ENCODE measurements at places on chromosomes 1 and 21.

GRCh38 chr1:107480548-107481415, 339.9 kb downstream of the NTNG1 start:
- DNase-seq, result no peak

DNA sequence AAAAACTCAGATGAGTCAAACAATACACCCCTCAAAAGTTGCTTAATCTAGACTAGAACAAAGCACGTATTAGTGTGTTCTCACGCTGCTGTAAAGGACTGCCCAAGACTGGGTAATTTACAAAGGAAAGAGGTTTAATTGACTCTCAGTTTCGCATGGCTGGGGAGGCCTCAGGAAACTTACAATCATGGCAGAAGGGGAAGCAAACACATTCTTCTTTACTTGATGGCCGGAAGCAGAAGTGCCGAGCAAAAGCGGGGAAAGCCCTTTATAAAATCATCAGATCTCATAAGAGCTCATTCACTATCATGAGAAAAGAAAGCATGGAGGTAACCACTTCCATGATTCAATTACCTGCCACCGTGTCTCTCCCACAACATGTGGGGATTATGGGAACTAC, 10.1 kb downstream of the JAM2 start:
- no peak for DNase-seq

- peak; percentile 59 for DNase-seq
Observed at GRCh38 chr1:197144570-197145325, 1.7 kb downstream of the ASPM start.

DNA sequence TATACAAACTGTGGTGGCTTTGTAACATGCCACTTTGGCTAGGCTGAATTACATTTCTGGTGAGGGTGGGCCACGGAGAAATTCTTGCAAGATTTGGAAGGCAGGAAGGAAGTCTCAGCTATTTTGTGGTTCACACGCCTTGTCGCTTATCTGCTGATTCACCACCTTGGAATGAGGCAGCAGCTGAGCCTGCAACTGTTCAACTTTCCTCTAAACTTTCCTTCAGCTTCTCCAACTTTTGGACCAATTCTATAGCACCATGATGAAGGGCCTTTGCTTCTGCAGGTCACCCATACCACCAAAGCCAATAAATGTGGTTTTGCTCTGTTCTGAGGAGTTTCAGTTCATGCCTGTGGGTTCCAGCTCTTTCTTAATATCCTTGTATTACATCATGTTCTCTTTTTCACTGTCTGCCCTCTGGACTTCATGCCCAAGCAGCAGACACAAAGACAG, 337.6 kb upstream of the SNX7 start:
- peak; percentile 88 for DNase-seq

DNA sequence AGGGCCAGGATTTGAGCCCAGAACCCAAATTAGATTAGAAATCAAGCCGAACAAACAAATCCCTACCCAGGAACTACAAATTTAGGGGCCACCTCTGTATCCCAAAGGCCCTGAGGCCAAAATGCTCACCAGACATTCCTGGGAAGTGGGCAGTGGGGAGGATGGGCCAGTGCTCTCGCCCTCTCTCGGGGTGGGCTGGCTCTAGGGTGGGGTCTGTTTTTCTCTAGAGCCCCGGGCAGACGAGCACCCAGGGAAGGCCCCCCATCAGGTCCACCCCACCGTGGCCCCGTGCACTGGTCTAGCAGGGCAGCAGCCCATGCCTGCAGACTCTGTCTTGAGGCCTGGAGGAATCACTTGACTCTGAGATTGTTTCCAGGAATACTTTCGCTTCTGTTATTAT, 252.0 kb downstream of the RRAGC start:
- DNase-seq, result no peak

- DNase-seq, result no peak
Observed at GRCh38 chr1:231844986-231845502, 218.5 kb downstream of the DISC1 start.

DNA sequence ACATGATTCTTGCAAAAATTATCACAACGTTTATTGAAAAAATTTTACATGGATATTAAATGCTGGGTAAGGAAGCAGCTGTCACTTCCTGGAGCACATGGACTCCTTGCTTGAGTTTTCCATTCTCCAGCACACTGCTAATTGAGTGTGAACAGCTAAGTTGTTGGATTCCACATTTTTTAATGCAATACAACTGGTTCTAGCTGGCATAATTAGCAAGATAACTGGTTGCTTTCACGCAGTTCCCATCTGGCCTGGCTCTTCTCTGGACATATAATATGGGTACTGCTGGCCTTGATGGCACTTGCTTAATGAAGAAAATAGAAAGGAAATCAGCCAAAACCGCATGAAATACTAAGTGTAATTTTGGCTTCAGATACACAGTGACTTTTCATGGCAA, 26.6 kb downstream of the RGS21 start:
- DNase-seq, result no peak

DNA sequence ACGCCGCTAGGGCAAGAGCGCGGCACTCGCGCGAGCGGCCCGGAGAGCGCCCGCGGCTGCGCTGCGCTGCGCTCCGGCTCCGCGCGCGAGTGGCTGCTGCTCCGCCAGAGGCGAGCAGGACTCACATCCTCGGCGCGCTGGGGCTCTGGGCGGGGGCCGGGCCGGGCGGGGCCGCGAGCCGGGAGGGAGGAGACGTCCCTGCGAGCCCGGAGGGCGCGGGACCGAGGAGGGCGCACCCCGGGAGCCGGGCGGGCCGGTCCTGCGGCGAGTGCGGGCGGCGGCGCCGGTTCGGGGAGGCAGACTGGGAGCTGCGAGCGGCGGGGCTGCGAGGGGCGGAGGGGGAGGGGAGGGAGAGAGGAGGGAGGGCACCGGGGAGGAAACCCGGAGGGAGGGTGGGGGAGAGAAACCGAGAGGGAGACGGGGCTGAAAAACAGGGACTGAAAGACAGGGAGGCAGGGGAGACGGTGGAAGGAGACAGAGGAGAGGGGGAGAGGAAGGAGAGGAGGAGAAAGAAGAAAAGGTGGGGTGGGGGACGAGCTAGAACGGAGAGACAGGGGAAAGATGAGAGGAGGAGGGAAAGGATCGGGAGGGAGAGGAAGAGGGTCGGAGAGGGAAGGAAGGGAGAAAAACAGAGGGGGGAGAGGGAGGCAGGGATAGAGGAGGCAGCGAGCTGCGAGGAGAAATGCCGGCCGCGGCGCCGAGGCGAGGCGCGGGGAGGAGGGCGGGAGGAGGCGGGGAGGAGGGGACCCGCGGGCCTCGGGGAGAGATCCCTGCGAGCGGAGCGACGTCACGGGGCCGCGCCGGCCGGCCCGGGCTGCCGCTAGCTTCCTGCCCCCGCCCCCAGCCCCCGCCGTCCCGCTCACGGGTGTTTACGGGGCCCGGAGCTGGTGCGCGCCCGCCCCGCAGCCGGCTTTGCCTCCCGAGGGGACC, at the start of gene CAMK2N1:
TSS of gene CAMK2N1 (minus strand) at position 684 of the 930 bp plus-strand sequence. CDS start 831 bp downstream, outside the sequence.
- peak; percentile 91 for DNase-seq

- DNase-seq, result no peak
Observed at GRCh38 chr1:76374086-76374485, 299.5 kb downstream of the ST6GALNAC3 start.

- peak; percentile 65 for DNase-seq
Observed at GRCh38 chr1:11858968-11859871, 475 bp upstream of the NPPB start.

GRCh38 chr1:24878045-24878444, 52.0 kb downstream of the RUNX3 start:
- DNase-seq, result no peak

DNA sequence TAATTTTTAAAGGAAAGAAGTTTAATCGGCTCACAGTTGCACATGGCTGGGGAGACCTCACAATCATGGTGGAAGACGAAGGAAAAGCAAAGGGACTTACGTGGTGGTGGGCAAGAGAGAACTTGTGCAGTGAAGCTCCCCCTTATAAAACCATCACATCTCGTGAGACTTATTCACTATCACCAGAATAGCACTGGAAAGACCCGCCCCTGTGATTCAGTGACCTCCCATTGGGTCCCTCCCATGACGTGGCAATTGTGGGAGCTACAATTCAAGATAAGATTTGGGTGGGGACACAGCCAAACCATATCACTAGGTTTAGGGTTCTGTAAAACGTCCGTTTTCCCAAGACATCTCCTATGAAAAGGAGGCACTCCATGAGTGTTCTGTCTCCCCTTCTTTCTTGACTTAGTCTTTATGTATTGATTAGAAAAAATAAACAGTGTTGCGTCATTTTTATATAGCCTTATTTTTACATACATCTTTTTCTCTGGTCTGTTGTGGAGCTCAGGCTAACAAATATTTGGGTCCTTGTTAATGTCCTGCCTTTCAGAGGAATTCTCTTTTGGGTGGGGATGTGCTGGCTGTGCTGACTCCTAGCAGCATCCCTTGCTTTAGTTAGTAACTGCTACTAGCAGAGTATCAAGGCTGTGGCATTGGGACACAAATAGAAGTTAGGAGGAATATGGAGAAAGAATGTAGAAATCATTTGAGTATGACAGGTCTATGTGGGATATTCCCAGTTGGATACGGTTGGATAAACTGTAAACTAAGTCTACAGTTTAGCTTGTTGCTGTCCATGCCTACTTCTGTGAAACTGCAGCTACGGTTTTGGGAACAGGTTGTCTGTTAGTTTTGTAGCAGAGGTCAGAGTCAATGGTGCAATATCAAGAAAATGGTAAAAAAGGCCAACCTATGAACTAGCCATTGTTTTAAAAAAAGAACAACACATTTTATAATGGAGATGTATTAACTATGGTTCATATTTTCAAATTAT, 23.5 kb downstream of the BACH1 start:
- no peak for DNase-seq

DNA sequence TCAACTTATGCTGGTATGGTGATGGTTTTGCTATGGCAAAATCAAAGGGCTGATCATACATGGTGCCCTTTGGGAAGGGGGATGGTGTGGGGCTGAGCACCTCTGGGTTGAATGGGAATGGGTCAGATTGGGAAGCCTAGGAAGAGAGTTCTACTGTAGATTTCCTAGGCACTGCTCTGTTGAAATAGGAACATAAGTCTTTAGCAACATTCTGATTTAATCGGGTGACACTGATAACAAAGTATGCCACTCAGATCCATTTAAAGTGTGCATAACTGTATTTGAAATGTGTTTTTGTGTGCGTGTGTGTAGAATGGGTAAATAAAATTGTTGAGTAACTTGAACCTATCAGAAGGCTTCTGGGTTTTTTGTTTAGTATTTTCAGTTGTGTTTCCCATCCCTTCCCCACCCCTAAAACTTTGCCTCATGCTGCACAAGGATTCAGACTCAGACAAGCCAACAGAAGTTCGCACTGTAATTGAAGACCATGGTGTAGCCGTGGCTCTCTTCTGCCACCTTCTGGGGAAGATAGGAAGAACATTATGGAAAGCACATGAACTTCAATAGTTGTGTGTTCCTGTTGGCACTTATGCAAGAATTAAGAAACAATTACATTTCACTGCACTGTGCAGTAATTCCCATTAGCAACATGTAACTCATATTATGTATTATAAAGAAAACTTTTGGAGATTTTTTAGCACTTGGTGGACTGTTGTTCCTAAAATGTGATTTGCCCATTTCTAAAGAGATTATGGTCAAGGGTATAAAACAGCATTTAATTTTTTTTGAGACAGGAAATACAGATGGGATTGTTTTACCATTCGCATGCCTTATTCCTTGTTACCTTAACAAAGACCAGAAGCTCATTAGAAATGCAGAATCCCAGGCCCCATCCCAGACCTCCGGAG, 10.9 kb upstream of the C4BPB start:
- DNase-seq, result peak; percentile 88
